ENCODE measurements at places on chromosomes 3 and 15.

DNA sequence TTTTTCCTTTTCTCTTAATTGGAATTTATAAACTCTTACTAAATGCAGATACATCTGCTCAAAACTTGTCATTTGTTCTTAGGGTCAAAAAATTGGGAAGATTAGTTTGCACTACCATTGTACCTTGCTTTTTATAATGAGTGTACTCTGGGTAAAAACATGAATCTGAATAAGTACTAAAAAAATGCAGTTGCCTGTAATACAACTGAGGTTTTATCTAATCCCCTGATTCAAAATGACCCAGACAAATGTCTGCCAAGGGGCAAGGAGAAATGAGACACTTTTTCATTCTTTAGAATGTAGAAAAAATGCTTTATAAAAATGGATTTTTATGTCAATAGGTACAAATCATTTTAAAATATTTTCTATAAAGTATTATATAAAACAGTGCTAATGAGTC, 42.4 kb downstream of the RASA2 start:
- DNase-seq = no peak

DNA sequence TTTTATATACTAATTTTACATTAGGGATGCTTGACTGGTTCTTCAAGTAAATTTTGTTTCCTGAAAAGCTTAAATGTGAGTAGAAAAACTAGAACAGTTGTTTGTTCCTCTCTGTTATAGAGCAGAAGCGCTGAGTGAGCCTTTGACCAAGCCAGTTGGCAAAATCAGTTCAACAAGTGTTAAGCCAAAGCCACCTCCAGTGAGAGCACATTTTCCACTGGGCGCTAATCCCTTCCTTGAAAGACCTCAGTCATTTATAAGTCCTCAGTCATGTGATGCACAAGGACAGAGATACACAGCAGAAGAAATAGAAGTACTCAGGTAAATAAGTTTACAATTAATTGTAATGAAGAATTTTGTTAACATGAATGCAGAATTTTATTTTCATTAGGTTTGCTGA, 14.6 kb downstream of the CAPN7 start:
- no peak for DNase-seq

GRCh38 chr15:47384341-47384740, 333.0 kb upstream of the SEMA6D start:
- no peak for DNase-seq

- no peak for DNase-seq
Measured at GRCh38 chr3:195093731-195094130, 177.2 kb downstream of the XXYLT1 start.

- DNase-seq = no peak
Measured at GRCh38 chr3:66489581-66489980, 11.2 kb downstream of the LRIG1 start.
